ENCODE measurements at places on chromosomes 3 and 15.

DNA sequence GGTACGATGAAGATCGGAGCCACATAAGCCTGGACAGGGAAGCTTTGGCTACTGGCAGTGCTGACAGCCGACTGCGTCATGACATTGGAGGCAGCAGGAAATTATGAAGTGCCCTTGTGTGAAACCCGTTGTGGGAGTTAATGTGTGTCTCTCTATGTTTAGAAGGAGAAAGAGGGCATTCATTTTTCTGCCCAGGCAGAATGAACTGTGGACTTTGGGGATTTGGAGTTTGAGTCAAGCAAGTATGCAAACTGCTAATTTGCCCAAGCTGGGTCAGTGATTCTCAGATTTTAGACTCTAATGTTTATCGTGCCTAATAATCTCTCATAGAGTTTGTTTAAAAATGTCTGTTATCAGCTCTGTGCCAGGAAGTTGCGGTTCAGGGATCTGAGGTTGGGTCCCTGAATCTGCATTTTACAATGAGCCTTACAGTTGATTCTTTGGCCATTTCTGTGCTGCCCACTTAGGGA, 5.6 kb downstream of the CTXND1 start:
- no peak for DNase-seq

GRCh38 chr3:13513051-13513912, 33.2 kb downstream of the HDAC11 start:
- DNase-seq, result no peak

DNA sequence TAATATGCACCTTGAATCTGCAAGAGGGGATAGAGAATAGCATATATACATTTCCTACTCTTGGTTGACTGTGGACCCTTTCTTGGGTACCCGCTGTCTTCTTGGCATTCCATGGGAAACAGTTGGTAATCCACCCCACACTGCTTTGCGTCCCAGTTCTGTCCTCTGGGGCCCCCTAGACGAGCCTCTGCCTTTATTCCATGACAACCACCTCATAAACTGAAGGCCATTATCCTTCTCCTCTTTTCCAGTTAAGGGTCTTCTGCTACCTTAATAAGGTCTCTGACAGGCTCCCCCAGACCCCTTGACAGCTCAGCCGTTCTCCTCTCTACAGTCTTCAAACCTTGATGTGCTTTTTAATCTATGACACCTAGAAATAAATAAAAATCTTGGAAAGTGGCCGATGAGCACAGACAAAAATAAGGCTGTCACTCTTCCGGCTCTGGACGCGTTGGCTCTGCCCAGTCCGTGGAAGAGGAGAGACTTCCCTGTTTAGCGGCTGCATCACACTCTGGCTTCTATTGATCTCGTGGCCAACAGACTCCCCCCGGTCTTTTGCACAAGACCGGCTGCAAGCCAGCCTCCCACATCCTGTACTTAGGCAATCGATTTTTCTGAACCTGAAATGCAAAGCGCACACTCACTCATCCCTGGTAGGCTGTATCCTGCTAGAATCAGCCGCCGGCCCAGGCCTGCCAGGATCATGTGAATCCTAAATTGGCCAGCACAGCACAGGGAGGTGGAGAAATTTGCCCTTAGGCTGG, 251.0 kb upstream of the TLE3 start:
- no peak for DNase-seq

GRCh38 chr3:16583551-16583950, 21.7 kb downstream of the DAZL start:
- no peak for DNase-seq

Data from stimulated activated CD4-positive, alpha-beta T cell treated with anti-CD3 and anti-CD28 coated beads, TNF-alpha, amount 100 ng/mL, for 4 hours (primary cell).